ENCODE measurements at places on chromosomes 2 and 18. TPM values are rescaled to one million over a fixed set of nuclear protein-coding genes. Genes with fewer than 3 reads are reported as not detected.

DNA sequence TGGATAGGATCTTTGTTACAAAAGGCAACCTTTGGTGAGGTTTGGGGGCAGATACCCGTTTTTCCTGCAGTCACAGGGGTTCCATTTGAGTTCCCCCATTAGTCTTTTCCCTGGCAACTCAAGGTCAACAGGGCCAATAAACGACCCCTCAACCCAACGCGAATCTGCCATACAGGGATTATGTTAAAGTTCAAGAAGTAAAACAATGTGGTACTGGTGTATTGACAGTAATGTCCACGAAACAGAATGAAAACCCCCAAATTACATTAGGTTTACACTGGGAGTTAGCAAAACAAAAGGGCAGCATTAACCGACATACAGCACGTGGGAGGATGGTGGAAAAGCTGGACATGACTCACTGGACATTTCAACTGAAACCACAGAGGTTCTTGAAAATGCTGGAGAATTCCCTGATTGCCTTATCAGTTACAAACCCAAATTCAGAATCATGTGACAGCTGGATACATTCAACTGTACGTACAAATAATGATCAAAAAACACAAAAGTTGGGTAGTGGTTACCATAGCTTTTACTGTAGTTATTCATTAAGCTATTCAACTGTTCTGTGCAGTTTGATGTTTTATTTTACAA, 4.9 kb upstream of the IMP4 start:
- no peak for DNase-seq

DNA sequence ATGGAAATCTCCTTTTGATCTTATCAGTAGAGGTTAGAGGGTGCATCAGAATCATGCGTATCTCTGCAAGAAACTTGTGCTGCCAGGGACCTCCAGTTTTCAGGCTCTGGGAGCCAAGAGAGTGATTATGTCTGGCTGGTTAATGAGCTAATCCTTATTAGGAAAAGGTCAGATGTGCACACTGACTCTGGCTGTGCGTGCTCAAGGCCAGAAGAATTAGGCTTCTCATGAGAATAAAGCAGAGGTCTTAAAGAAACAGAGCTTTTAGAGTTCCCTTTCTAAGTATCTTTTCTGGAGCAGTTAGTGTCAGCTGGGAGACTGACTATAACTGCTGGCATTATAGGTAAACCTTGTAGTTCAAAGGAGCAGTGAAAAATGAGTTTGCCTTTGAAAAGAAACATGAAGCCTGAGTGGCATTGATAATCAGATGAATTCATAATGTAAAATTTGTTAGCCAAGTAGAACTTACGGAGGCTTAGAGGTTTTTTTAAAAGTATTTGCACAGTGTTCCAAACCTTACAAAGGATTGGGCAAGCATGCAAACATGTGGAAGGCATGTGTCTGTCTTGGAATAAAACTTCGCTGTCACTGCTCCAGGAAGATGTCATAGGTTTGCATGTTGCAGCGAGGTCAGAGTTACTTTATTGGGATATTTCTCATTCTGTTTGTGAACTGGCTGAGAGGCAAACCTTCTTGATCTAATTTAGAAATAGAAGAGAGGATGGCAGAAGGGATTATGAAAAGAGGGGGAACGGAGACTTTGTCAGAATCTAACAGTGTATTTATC, 151.7 kb downstream of the ARHGAP28 start:
- peak; percentile 86 for DNase-seq

- DNase-seq: no peak
Measured at GRCh38 chr18:26057344-26057773, 33.1 kb downstream of the SS18 start.

Gene DNAH7
- 20.0 TPM for total RNA-seq

Data from lung (tissue), 17 donors.